Hematopoietic multipotent progenitor cell treated with erythropoietin and hydrocortisone succinate and interleukin-3 and kit ligand, for 6 days (in vitro differentiated cells): ENCODE measurements at places on chromosomes 3 and 15.

- DNase-seq = no peak
Observed at GRCh38 chr15:93067649-93068085, 21.3 kb downstream of the RGMA start.

DNA sequence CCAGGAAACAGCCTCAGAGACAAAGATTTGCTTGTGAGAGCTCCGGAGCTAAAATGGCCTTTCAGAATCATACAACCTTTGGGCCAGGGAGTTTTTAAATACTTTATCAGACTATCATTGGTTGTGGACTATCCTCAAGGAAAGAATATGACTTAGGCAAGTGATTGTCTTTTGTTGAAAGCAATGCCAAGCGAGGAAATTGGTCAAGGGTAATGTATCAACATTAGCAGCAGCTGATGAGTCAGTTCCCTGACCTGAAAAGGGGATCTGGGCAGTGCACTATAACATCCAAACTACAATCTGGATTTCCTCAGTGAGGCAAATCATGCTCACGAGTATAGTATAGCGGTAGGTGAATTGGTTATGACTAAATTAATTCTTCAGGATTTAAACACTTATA, 303.6 kb downstream of the LSAMP start:
- no peak for DNase-seq

- DNase-seq = no peak
Observed at GRCh38 chr3:152253514-152253913, 15.2 kb upstream of the MBNL1 start.

GRCh38 chr15:49606594-49606993, 14.0 kb downstream of the FAM227B start:
- no peak for DNase-seq

- no peak for DNase-seq
Observed at GRCh38 chr3:133820129-133820528, 14.5 kb downstream of the SRPRB start.

DNA sequence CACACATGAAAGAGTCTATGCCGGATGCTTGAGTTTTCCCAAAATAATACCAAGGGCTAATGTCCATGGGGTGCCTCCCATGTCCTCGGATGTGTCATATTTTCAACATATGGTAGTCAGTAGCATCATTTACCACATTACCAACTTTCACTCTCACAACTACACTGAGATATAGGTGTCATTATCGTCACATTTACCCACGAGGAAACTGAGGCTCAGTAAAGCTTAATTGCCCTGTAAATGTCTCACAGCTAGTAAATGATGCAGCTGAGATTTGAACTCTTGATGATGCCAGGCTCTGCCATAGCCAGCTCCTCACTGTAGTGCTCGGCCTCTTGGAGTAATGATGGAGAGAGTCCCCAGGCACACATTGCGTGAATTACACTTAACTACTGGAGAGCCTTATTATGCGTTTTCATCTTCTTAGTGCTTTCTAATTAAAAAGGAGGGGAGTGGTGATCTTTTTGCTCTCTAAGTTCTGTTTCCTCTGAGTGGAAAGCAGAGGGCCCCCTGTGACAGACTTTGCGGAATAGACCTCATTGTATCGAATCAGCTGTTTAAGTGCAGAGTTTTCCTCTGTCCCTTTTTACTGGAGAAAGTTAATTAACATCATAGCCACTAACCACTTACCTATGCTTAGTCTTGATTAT, 142.0 kb upstream of the SLCO3A1 start:
- DNase-seq = no peak

DNA sequence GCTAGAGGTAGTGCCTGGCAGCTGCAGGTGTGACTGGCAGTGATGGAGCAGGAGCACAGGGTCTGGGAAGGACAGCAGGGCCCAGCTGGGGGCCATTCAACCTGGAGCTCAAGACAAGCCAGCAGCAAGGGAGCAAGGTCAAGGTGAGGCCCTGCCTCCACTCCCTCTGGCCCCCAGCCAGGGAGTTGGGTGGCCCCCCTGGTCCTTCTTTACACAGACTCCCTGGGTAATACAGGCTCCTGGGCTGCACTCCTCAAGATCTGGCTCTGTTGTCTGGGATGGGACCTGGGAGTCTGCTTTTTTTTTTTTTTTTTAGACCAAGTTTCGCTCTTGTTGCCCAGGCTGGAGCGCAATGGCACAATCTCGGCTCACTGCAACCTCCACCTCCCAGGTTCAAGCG, 14.5 kb downstream of the GNAI2 start:
- DNase-seq = no peak

GRCh38 chr15:100297812-100298211, 44.0 kb downstream of the ADAMTS17 start:
- no peak for DNase-seq
